Fibroblast of the aortic adventitia (primary cell): ENCODE measurements at places on chromosomes 7 and 10.
A peak's percentile ranks its signal among the peaks of the same experiment; 100 is the strongest.

DNA sequence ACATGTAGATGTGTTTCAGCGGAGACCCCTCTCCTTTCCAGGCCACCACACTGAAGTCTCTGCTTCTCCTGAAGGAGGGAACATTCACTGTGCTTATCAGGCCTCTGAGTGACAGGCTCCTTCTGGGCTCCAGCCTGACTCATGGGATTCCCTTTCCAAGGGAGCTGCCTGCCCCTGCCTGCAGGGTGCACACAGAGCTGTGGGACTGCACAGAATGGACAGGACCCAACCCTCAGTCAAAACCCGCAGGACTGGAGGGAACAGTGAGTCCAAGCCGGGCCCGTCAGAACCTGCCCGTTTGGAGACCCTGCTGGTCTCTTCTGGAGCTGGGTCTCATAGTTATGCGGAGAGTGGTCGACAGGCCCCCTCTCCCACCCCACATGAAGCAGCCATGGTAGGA is 32.6 kb downstream of the PLAC9 start:
- peak; percentile 60 for DNase-seq

GRCh38 chr7:106987777-106988176 is 56.7 kb upstream of the PRKAR2B start:
- no peak for DNase-seq

DNA sequence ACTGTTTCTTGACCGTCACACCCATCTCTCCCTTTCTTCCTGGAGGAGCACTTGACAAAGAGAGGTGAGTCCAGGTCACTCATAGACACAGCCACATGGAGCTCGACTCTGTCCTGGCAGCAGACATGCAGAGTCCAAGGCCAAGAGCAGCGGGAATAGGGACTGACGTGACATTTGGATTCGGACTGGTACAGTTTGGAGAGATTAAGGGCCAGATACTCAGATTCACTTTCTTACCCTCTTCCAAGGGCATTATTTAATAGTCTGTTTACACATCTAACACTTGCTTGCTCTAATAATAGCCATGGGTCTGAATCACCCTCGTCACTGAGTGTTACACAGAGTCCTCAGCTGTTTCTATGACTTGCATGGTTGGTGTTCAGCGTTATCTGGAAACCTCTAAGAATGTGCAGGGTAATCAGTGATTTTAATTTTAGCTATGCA is 39.2 kb upstream of the OTUD1 start:
- DNase-seq, result peak; percentile 90

DNA sequence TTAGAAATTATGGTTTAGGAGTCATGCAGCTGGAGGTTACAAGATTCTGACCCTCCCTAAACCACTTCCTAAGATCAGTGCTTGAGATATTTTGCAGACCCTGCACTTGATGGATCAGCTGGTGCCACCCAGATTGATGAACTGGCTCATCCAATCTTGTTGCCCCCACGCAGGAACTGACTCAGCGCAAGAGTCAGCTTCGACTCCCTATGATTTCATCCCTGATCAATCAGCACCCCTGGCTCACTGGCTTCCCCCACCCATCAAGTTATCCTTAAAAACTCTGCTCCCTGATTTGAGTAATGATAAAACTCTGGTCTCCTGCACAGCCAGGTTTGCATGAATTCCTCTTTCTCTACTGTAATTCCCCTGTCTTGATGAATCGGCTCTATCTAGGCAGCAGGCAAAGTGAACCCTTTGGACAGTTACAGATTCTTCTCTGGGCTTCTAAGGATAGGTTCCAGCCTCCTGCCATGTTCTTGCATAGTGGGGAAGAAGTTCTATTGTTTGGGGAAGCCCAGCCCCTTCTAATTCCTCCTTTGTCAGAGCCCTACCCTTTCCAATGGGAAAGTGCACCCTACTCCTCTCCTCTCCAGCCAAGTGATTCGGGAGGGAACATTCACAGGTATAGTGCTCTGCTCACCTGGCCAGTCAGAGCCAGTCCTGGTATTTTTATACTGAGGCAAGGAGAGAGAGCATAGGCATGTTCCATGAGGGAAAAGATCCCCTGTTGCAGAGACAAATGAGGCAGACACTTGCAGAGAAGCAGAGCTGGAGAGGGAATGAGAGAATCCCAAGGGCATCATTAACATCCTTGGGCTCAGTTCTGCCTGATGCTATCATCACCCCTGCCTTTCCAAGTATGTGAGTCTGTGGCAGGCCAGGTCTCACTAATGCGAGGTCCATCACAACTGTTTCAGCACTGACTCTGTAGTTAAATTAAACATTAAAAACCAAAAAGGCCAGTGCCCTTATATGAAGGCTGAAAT is 224.4 kb upstream of the GALNT17 start:
- no peak for DNase-seq

DNA sequence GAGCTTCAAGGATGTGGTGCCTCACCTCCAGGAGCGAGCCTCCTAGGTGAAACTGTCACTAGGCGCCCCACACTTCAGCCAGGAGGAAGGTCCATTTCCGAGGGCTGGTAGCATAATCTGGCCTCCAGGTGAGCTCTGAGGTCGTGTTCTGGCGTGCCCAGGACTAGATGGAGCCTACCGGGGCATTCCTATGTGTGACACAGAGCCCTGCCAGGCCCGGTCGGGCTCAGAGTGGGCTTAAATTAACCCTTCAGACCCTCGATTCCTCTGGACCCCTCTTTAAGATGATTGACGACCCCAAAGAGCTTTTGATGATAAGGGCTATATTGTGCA is 233.1 kb downstream of the EBF3 start:
- DNase-seq, result no peak

DNA sequence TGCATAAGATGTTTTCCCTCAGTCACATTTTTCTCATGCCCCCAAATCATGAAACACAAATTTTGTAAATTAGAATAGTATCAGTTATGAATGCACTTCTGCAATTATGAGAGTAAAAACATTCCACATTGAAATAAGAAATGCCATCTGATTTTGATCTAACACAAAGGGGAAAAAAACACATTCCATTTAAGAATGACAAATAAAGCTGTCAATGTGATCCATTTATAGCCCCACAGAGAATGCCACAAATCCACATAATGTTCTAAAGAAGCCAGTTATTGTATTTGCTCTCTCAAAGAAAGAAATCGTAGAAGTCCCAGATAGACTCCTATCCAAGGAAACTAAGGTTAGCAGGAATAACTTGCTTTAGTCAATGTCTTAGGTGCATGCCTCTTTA is 48.7 kb upstream of the RHOBTB1 start:
- DNase-seq, result no peak

DNA sequence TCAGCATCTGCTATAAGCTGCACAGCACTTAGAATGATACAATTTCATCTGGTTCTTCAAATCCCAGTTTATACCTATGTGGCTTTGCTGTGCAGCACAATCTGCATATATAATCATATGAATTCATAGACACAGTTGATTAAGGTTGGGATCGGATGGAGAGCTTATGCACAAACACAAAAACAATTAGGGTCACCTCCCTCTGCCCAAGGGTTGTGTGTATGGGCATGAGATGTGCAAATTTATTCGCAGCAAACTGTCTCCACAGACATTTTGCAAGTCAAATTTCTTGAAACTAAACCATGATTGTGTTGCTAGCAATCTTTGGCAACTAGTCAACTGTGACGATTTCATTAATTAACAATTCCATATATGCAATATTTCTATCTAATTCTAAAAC is 955.7 kb downstream of the SORCS3 start:
- DNase-seq, result no peak

DNA sequence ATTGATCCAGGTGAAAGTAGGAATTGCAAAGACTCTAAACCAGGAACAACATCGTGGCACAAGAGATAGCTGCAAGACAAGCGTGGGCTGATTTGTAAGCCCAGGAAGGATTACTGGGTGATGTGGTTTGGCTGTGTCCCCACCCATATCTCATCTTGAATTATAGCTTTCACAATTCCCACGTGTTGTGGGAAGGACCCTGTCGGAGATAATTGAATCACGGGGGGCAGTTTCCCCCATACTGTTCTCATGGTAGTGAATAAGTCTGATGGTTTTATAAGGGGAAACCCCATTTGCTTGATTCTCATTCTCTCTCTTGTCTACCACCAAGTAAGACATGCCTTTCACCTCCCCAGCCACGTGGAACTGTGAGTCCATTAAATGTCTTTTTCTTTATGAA is 59.5 kb downstream of the ST8SIA6 start:
- DNase-seq, result no peak
